ENCODE measurements at places on chromosomes 1 and 21.
A peak's percentile ranks its signal among the peaks of the same experiment; 100 is the strongest.

DNA sequence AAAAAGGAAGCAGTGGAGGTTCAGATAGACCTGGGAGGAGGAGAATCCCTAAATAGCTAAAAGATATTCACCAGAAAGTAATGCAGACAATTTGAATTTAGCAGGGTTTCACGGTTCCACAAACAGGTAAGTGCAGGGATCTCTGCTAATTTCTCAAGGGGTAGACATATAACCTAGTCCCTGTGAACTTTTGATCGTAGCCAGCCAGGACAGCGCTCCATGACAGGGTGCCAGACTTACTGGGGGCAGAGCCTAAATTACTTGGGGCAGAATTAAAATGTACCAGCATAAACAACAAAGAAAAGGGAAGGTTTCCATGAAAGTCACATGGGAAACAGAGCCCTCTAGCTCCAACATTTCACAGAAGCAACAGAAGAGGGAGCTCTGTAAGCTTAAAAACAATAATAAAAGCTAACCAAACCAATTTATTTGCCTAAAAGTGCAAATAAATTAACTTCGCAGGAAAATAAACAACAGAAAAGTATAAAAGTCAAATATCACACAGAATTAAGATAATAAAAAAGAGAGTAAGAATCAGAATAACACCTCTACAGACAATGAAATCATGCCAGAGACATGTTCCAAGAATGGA is 198.3 kb downstream of the DUSP10 start:
- DNase-seq, result peak; percentile 56

DNA sequence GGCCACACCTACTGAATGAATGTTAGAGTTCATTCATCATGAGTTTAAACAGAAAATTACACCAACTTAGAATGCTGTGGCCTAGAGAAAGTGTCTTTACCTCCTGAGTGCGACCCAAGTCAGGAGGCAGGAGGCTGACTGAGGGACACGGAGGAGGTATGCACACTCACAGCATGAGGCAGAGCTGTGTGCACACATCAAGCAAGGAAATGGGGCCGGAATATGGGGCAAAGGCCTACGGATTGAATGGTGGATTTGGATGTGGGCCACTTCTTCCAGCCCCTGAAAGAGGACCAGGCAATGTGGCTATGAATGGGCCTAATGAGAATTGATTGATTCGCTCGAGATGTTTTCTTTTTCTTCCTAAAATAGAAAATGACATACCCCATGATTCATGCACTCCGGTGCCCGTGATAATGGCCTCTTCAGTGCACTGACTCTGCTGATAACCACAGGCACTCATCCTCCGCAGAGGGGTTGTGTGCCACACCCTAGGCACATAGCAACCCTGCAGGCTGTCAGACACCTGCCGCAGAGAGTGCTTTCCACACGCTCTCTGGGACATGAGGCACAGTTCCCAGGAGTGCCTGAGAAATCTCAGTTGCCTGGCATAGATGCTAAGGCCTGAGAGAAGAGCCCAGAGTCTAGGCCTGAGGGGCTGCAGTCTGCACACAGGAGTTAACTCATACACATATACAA is 155.5 kb downstream of the GLUL start:
- DNase-seq, result no peak

DNA sequence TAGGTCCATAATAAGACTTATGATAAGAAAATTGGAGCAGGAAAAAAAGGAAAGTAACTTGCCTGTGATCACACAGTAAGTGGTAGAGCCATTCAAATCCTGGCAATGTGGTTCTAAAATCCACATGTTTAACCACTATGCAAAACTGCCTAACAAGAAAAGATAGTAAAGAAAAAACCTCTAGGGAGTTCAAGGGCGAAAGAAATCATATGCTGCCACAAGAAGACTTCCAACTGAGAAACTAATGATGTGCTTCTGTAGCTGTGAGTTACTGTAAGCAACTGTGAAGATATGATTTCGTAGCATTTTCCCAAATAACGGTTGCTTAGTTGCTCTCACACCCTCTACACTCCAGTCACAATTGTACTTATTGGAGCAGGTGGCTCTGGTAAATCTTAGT is 20.9 kb upstream of the LYPLAL1 start:
- DNase-seq, result no peak

GRCh38 chr1:44499306-44499705 is 94.3 kb downstream of the RNF220 start:
- no peak for DNase-seq

- DNase-seq, result peak; percentile 62
Observed at GRCh38 chr21:19609611-19610010, 1206.0 kb upstream of the TMPRSS15 start.

DNA sequence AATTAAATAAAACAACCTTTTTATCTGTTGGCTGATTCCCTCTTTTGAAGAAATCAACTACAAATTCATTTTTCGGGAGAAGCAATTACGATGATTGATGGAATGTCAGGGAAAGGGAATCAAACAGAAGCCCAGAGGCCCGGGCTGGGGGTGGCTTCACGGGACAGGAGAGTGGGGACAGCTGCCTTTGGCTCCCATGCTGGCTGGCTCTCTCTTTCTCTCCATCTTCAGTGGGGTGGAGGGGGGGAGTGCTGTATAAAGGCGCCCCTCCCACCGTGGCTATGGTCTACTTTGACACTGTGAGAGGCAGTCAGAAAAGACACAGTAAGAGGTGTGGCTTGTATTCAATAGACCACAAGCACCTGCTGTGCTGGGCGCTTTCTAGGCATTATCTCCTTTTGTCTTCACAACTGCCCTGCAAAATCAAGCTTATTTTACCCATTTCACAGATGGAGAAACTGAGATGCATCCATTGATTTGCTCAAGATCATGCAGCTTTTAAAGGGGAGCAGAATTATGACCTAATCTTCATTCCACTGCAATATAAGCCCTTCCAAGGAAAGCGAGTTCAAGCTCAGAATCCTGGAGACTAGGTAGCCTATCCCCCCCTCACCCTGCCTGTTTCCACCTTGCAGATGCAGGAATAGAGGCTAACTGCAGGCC is 92.9 kb downstream of the GRIK3 start:
- no peak for DNase-seq

- no peak for DNase-seq
Observed at GRCh38 chr1:112675728-112676381, 1.4 kb downstream of the MOV10 start.

GRCh38 chr1:32878637-32879041 is 7.7 kb upstream of the HPCA start:
- no peak for DNase-seq

DNA sequence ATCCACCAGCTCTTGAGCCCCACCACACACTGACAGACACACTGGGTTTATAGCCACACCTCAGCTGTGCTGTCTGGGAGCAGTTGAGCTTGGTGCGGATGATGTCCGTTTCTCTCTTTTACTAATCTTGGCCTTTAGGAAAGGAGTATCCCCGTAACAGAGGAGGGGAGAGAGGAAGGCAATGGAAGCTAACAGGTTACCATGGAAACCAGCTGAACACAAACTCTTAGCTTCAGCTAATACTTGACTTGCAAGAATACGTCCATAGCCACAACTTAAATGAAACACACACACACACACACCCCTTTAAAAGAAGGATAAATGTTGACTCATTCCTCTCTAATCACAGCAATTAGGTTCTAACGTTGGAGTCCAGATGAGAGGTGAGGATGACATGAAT is 28.0 kb upstream of the LRRN2 start:
- DNase-seq, result no peak

DNA sequence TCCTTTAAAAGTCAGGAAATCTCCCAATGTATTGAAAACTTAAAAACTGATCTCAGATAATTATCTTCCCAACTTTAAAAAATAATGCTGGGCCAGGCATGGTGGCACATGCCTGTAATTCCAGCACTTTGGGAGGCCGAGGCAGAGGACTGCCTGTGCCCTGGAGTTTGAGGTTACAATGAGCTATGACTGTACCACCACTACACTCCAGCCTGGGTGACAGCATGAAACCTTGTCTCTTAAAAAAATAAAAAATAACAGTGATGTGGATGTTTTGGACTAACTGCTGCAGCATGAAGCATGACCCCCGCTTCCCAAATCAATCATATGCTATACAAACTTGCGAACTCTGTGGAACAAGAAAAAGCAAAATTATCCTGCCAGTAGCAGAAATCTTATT is 186.3 kb downstream of the RERE start:
- no peak for DNase-seq

DNA sequence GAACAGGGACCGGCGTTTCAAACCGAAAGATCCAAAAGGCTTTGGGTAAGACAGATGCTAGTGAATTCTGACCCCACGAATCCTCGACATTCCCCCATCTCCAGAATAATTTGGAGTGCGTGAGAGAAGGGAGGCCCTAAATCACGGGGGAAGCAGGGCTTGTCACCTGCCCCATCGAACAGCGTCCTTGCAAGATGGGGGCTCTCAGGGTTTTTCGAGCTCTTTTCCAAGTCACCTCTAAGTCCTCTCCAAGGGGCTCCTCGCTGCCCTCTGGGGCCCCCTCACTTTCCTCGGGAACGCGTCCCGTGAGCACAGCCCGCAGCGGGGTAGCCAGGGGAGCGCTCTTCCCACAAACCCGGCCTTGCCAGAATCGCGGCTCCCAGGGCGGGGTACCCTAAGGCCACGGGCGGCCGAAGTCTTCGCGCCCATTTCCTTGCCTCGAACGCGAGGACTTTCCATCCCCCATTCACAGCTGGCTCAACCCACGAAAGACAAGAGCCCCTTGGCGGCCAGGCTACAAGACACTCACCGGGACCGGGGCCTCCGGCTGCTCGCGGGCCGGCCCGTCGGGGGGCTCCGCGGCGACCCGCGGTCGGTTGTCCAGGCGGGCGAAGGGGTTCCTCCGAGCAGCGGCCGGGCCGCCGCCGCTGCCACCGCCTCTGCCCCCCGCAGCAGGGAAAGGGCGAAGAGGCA is 546 bp downstream of the DONSON start:
- peak; percentile 40 for DNase-seq

DNA sequence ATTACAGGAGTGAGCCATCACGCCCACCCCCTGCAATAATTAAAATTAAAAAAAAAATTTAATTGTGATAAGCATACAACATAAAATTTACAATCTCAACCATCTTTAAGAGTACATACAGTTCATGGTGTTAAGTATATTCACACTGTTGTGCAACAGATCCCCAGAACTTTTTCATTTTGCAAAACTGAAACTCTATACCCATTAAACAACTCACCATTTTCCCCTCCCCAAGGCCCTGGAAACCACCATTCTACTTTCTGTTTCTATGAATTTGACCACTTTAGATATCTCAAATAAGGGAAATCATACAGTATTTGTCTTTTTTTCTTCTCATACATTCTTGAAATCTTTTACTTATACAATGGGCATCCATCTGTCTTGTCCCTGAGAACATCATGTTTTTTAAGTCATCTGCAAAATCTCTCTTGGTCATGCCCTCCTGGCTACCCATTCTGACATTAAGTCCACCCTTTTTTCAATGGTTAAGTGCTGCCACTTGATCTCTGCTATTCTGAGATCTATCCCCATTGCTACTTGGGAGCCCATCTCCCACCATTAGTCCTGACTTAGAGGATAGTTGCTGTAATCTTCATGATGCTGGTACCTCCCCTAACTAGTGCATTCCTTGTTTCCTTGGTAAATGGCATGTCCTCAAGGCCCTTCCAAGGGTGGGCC is 39.4 kb upstream of the ZFYVE9 start:
- DNase-seq, result no peak
